ENCODE measurements at places on chromosomes 1 and 21.

- DNase-seq, result no peak
Measured at GRCh38 chr1:43220905-43221778, 48.6 kb upstream of the TMEM125 start.

GRCh38 chr1:202648605-202649226, 61.5 kb downstream of the SYT2 start:
- no peak for DNase-seq

DNA sequence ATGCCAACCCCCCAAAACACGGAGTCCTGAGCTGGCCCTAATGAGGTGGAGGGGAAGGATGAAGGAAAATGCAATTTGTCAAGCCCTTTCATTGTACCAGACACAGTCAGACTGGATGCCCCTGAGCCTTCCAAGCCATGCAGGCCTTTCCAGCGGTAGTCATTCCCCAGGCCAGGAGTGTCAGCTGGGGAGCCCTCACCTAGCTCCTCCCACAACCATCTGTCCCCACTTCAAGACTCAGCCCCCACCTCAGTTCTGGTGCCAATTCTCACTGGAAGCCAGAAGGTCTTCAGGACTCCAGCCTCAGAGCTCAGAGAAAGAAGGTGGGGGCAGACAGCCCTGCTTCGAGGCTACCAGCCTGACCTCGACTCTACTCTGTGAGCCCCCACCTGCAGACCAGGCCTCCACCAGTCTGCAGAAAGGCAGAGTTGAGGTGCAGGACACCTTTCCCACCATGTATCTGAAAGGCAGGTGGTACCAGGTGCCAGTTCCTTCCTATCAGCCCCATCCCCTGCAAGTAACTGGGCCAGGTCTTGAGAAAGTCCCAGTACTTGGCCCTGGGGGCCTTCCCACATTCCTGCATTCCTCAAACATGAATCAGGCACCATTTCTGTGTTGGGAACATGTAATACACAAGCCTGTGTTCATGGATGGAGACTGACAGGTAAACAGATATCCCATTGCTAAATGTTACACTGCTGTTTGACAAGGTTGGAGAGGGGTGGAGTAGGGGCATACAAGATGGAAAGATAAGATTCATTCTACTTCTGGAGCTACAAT, 180.6 kb upstream of the EDN2 start:
- DNase-seq, result no peak

DNA sequence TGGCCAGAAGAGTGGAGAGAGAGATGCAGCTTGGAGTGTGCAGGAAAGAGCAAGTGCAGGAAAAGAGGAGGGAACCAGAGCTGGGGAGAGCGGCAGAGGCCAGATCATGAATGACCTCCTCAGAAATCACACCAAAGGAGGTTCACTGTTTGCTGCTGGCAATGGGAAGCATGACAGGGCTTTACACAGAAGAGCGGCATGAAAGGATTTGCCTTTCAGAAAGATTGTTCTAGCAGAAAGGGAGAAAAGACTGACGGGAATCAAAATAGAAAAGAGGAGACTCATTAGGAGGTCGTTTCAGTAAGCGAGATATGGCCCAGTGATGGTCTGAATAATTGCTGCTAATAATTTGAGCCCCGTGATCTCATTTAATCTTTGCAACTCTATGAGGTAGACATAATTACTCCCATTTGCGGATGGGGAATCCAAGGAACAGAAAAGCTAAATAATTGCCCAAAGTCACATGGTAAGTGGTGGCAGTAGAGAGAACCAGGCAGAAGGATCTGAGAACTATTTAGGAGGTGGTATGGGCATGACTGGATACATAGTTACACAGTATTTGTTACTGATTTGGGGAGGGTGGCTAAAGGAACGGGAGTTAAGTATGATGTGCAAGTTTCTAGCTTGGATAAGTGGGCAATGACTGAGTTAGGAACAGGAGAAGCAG, 12.5 kb upstream of the HNRNPR start:
- DNase-seq, result no peak

DNA sequence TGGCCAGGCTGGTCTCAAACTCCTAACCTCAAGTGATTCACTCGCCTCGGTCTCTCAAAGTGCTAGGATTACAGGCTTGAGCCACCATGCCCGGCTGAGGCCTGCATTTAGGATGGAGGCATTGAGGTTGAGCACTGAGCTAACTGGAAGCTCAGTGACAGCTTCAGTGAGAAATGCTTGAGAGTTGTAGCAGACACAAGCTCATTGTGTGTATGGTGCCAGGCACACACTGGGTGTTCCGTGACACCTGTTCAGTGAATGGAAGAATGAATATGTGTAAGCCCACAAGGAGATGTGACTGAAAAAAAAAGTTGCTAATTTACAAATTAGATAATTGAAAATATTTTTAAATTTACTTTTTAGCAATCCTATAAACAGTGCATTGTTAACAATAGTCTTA, 21.8 kb downstream of the LURAP1 start:
- DNase-seq, result no peak

- no peak for DNase-seq
Measured at GRCh38 chr1:185017338-185017737, 28.0 kb upstream of the RNF2 start.

DNA sequence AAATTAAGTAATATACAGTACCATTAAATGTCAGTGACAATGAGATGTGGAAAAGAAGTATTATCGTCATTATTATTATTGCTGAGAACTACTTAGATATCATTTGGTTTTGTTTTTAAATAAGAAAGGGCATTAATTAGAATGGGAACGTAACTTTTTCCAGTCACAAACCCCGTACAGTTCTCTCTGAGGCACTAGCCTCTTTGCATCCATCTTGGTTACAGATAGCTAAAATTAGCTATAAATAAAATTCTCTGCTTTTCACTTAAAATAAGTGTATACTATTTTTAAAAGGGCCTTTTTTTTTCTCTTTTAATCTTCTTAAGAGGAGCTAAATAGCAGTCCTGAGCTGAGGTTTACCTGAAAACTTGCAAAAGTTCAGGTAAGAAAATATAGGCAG, 7.6 kb downstream of the PTGS2 start:
- DNase-seq, result no peak

GRCh38 chr1:192983349-192983980, 75.7 kb downstream of the UCHL5 start:
- DNase-seq, result no peak

GRCh38 chr1:56000424-56000823, 578.9 kb downstream of the PLPP3 start:
- no peak for DNase-seq

DNA sequence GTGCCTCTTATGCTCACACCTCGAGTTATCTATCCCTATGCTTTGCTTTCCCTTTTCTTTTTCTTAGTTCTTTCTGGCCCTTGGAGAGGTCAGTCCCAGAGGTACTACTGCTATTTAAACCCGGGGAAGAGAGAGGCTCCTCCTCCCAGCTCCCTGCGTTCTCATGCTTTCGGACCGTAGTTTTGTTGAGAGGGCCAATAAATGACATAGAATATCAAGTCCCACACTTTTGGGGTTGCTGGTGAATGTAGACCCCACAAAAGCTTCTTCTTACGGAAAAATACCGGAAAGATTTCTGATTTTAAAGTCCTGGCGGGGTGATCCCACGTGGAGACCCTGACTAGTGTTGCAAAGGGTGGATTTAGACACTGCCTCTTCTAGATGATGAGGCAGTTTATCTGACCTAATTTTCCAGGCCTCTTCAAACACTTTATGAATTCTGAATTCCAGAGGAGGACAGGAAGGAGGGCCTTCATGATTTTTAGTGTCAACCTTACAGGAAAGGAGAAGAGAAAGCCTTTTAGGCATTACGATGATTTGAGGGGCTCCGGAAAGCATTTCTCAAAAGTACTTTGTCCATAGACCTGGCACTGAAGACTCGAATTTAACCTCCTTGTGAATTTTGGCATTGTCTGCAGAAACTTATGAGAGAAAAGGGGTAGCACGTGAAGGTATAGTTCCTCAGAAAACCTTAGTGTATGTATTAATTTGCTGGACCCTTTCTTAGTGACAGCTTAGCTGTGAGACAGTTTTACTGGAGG, 694 bp downstream of the TMEM167B start:
- no peak for DNase-seq

DNA sequence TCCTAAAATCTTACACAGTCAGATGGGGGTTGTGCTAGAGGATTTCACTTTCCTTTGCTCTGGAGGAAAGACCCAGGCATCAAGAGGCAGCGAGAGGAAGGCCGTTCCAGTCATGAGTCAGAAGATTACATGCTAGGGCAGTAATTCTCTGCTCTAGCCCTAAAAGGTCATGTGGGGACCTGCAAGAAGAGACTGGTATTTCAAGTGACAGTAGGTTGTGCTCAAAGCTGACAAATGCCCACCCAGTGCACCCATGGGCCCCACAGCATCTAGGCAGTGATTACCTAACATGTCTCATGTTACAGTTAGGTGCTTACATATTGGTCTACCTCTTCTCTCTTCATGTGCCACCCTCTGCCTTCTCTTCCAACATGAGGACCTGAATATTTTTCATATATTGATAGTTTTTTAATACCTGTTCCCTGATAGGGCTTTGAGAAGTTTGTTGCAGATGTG, 99.7 kb upstream of the BEND5 start:
- no peak for DNase-seq

- DNase-seq, result no peak
Measured at GRCh38 chr1:230824551-230824918, 43.8 kb downstream of the C1orf198 start.

DNA sequence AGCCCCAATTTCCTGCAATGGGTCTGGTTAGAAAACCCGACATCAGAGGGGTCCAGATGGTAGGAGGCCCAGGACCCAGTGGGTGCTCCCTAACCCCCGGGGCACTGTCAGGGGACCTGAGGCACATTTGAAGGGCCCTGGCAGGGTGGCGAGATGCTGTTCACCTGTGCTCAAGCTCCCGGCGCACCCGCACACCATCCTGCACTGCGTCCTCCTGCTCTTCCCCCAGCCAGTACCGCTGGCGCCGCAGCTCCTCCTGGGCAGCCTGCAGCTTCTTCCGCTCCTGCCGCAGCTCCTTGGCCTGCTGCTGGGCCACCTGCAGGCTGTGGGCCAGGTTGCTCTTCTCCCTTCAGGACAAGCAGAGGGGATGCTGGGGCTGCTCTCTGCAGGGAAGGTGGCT, 36.0 kb downstream of the RNU1-1 start:
- DNase-seq, result no peak

DNA sequence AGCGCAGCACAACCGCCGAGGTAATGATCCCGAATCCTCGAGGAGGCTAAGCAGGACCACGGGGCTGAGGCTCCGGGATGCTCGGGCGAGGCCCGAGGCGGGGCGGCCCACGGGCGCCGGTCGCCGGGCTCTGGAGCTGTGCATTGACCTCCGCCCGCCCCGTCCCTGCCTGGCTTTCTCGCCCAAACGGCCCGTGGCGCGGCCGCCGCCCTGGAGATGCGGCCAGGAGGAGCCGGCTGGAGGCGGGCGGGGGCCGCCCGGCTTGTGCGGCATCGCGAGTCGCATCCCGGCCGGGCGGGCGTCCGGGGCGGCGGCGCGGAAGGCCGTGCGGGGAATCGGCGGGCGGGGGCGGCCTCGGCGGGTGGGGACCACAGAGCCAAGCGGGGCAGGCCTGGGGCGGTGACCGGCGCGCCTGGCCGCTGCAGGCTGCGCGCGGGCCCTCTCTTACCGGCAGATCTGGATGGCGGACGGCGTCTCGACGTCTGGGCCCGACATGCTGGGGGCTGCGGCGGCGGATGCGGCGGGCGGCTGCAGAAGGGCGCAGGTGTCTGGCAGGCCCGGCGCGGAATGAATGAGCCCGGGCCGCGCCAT, 663 bp downstream of the ACOT7 start:
- no peak for DNase-seq

GRCh38 chr1:146036965-146037646, 15.6 kb upstream of the HJV start:
- DNase-seq, result no peak

GRCh38 chr1:155760751-155761475, 72.0 kb downstream of the DAP3 start:
- no peak for DNase-seq

- no peak for DNase-seq
Measured at GRCh38 chr1:85320371-85321131, 44.1 kb upstream of the BCL10 start.

DNA sequence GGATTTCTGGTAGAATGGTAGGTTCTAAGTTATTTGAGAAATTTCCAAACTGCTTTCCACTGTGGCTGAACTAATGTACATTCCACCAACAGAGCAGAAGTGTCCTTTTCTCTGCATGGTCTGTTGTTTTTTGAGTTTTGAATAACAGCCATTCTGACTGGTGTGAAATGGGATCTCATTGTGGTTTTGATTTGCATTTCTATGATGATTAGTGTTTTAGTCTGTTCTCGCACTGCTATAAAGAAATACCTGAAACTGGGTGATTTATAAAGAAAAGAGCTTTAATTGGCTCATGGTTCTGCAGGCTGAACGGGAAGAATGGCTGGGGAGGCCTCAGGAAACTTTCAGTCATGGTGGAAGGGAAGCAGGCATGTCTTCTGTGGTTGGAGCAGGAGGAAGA, 80.3 kb downstream of the SDCCAG8 start:
- no peak for DNase-seq

GRCh38 chr1:64167176-64167575, 36.2 kb upstream of the UBE2U start:
- DNase-seq, result no peak

GRCh38 chr1:231581859-231582258, 44.7 kb upstream of the DISC1 start:
- DNase-seq, result no peak

GRCh38 chr1:83583351-83584014, 415.4 kb downstream of the TTLL7 start:
- DNase-seq, result no peak

GRCh38 chr1:14929547-14930246, 223.8 kb upstream of the TMEM51 start:
- DNase-seq, result no peak

- DNase-seq, result no peak
Measured at GRCh38 chr1:115337276-115337632, 795 bp downstream of the NGF start.

DNA sequence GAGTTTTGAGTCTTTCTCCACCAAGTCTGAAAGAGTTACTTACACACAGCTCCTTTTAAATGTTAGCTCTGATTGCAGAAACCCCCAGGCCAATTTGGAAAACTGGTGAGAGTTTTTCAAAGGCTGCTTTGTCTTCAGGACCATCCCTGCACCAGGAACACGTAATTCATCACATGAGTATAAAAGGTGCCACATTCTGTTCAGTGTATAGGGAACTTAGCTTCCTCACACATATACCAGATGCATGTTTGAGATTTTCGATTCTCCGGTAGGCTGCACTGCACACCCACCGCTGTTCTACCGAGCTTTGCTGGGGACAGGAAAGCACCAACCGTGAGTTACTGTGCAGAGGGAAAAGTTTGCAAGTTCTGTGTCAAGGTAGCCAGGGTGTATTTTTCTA, 28.3 kb upstream of the KCNK2 start:
- no peak for DNase-seq

DNA sequence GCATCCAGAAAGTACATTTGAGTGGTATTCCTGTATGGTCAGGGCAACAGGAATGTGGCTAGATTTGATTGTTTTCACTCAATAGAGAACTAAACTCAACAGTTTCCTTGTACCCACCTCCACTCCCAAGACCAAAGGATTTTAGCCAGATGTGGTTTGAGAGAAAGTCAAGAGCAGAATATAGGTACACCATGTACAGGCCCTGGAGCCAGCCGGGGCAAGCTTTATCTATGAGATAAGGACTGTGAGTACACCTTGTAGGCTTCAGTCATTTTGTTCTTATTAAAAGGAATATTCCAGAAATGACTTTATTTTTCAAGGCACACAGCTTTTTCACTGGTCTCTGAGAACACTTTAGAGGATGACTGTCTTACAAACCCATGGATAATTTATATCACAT, 192.4 kb upstream of the JUN start:
- DNase-seq, result no peak

All from stimulated activated CD8-positive, alpha-beta memory T cell treated with anti-CD3 and anti-CD28 coated beads, Interleukin-2, amount 100 ng/mL, for 1 hour (primary cell).